ENCODE measurements at places on chromosomes 1 and 21.

GRCh38 chr21:31273278-31273677, 70.8 kb downstream of the TIAM1 start:
- no peak for DNase-seq

DNA sequence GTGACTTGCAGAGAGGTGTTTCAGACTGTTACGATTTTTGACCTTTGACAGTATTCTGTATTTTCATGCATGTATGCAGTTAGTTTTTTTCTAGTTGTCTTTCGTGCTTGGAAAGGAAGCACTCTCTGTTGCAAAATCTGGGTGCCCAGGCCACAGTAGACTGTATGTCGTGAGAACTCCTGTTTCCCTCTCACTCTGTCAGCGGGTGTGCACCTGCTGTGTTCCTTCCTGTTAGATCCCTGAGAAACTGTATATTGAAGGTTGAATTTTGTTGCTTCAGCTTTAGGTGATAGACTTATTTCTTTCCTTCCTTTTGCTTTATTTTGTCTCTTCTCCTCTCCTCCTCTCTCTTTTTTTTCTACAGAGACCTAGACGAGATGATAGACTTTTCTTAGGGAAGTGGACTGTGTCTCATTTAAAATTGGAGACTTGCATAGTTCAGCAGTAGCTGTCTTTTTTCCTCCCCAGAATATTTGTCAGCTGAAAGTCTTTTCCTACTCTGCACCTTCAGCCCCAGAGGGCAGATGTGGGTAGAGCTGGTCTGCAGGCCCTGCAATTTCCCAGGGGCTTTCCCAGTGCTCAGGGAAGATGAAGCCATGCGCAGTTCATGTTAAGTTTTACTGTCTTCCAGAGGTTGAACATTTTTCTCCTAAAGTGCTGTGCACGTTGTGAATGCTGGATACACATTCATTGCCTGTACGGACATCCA, 1.4 kb downstream of the TRAPPC10 start:
- no peak for DNase-seq

- DNase-seq = no peak
Measured at GRCh38 chr21:34706337-34706736, 37.5 kb downstream of the CLIC6 start.

GRCh38 chr1:109547463-109548320, 723 bp upstream of the GNAI3 start:
- DNase-seq = no peak

GRCh38 chr1:239262538-239262937, 123.8 kb upstream of the CHRM3 start:
- DNase-seq = no peak

- no peak for DNase-seq
Measured at GRCh38 chr1:57553666-57554065, 129.8 kb upstream of the DAB1 start.

- DNase-seq = no peak
Measured at GRCh38 chr1:66758241-66758755, 6.0 kb downstream of the DYNLT5 start.

GRCh38 chr1:207993477-207994445, 82.8 kb upstream of the CD34 start:
- no peak for DNase-seq

DNA sequence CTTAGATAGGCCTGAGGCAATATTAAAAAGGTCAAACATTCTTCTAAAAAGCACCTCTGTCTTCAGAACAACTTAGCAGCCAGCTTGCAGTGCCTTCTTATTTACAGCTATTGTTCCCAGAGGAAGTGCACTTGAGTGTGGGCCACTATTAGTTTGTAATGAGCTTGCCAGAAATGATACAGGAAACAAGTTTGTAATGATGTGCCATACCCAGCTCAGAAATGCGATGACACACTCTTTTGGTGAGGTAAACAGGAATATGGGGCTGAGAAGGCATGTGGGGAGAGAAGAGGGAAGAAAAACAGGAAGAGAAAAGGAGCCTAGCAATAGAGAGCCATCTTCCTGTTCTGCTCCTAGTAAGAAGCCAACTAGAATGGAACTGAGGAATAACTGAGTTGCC, 295.4 kb downstream of the AGBL4 start:
- DNase-seq = no peak

GRCh38 chr1:203442821-203443220, 32.8 kb upstream of the PRELP start:
- no peak for DNase-seq

DNA sequence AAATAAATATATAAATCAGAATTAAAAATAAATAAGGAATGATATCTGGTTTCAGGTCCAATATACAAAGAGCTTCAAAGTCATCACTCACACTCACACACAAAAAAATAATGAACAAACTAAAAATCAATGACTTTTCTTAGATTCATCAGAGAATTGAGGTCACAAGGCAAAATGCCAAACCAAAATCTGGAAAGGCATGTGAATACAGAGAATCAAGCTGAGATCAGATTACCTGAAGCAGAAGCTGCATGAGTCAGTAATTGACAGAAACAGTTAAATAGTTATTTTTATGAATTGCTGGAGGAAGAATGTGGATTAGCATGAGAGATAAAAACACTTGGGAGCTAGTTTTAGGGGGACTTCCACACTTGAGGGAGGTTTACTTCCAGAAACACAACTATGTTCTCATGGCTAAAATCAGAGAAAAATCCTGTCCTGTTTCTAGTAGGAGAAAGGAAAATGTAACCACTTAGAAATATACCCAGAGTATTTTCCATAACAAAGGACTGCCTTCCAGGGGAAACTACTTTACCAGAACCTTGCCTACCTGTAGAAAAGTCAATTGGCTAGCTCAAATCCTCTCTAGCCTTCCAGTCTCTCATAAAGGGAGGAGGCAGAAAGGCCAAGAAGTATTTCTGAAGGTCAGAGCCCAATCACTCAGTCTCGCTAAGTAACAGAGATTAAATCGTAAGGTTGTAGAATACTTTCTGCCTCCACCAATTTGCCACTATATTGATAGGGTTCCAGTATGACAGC, 536.6 kb upstream of the NR5A2 start:
- no peak for DNase-seq

DNA sequence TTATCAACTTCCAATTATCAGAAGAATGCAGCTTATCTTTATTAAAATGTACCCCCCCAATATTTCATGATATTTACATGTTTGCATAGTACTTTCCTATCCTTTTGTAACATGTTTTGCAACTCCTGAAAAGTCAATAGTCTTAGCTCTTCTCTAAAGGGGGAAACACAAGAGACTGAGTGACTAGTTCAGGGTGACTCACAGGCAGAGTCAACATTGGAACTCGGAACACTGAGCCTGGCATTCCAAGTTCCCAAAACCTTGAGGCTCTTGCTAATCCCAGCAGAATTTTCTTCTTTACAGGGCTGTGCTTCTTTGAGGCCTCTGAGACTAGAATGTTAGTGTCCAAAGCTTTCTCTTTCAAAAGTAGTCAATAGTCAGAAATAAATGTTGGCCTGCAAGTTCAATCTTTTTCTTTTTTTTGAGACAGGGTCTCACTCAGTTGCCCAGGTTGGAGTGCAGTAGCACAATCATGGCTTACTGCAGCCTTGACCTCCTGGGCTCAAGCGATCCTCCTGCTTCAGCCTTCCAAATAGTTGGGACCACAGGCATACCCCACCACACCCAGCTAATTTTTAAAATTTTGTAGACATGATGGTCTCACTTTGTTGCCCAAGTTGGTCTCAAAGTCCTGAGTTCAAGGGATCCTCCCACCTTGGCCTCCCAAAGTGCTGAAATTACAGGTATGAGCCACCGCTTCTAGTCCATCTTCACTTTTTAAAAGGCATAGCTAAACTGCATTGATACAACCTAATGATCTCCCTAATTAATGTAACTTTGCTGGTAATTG, 37.5 kb downstream of the ZNF281 start:
- no peak for DNase-seq

GRCh38 chr1:58997637-58998036, 213.8 kb upstream of the JUN start:
- no peak for DNase-seq

GRCh38 chr1:42822800-42823392, 5.7 kb upstream of the SVBP start:
- DNase-seq = no peak

- DNase-seq = no peak
Measured at GRCh38 chr1:210321552-210321951, 7.2 kb upstream of the HHAT start.

DNA sequence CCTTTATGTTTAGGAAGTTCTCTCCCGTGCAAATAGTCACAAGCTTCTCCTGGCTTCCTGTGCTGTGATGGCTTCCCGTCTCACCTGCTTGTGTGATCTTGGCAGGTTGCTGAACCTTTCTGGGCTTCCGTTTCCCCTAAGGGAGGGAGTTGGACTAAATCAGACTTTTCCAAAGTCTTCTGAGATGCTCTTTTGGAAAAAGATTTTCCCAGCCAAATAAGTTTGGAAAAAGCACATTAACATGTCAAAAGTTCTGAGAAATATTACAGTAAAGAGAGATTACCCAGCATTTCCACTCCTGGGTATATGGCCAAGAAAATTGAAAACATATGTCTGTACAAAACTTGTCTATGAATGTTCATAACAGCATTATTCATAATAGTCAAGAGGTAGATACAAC, 36.0 kb upstream of the TENT5C start:
- DNase-seq = no peak

DNA sequence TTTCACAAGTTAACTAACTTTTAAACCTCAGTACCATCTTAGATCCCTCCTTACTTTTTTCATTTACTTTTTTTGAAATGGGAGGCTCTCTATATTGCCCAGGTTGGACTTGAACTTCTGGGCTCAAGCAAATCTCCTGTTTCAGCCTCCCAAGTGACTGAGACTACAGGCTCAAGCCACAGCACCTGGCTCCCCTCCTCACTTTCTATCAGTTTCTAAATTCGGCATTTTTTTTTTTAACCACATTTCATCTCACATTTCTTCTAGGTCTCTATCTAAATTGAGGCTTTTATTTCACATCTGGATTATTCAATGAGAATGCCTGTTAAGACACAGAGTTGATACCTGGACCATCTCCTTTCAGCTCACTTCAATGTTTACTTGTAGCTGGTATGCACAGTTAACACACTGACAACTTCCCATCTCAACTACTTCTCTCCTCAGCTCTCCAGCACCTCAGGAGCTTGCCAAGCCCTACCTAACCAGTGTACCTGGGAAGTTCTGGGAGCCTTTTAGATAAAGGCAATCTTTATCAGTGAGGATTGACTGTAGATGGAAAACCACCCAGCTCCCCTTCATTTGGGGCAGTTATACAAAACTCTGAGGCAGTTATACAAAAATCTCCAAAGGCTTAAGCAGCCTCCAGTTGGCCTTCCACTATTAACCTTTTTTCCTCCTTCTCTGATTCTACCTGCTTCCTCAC, 3.4 kb downstream of the USP33 start:
- DNase-seq = no peak

DNA sequence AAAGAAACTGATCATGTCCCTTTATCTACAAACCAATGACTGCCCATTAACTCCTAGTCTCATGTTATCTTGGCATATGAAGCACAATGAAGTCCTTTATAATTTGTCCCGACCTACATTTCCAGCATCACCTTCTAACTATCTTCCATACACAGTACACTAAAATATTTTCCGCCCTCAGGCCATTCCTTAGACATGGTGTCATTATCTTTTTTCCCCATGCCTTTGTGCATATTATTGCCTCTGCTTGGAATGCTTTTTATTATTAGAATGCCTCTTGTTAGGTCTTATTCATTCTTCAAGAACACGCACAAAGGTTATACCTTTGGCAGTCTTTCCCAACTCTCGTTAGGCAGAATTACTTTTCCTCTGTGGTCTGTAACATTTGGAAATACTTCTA, 39.6 kb downstream of the ATG4C start:
- DNase-seq = no peak

DNA sequence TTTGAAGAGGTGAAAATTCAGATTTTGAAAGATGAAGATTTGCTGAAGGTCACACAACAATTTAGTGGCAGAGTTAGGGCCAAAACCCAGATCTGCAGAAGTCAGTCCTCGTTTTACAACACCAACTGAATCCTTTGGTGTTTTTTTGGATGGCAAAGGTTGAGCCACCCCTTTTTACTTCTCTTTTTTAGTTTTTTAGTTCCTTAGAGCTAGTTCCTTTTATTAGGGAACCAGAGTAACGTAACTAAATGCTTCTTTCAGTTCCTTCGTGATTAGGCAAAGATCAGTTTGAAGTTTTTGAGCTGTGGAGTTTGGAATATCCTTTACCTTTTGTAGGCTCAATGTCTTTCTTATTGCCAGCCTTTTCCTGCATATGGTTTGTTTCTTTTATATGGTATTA, 67.9 kb upstream of the ARID1A start:
- DNase-seq = no peak

DNA sequence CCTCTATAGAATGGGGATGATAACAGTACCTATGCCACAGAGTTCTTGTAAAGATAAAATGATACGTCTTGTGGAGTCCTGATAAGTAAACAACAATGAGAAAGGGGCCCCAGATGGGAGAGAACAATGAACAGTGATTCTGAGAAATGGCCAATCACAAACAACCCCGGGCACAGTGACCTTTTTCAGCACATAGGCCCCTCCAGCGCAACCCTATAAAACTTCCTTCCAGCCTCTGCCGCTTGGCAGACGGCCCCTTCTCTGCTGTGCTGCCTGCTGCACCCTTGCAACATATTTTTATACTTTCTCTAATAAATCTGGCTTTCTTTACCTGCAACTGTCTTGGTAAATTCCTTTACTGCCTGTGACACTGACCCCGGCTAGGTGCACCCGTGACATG, 8.9 kb downstream of the RCAN1 start:
- DNase-seq = no peak

- no peak for DNase-seq
Measured at GRCh38 chr1:197521118-197521739, 253.2 kb downstream of the CRB1 start.

DNA sequence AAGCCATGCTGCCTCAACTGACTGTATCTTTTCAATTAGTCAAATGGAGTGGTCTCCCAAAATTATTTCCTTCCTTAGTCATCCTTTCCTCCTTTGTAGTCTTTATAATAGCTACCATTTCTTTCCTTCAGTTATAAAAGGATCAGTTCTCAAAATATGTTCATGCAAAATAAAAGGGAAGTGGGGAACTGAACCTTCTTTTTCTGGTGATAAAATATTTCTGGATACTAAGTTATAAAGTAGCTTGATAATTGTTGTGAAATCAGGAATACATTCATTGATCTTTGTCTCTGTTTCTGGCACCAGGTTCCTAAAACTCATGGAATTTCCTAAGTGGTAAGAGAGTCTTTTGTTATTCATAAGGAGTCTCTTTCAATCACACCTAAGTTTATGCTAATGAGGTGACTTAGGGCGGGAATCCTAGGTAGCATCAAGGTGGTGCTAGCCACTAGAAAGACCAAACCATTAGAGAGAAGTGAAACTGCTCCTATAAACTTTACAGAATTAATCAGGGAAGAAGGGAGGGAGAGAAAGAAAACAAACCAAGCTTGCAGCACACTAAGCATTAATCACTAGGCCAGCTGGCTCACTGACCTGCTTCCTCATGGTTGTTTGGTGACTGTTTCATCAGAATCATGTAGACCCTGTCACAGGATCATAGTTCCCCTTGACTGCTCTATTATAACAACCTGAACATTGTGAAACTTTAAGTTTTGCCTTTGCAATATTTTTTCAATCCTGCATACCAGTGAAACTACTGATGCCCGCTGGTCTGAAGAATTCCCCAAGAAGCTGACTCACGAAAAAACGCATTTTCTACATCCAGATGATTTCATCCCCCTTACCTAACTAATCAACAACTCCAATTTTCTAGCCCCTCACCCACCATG, 161.6 kb upstream of the PTBP2 start:
- DNase-seq = no peak
